ENCODE measurements at places on chromosomes 4 and X.

DNA sequence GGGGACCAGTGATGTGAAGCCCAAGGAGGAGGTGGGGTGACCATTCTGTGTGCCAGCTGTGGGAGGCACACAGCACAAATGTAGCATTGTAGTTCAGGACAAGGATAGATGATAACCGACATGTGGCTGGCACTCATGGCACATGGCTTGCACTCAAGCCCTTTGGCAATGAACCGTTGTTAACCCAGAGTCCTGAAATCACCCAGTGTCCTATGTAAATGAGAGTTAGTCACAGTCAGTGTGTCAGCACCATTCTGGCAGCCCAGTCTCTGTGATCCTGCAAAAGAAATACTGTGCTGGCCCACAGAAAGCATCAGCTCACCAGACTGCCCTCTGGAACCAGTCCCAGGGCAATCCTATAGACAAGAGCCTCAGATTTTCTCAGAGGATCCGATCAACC lies 339.3 kb downstream of the MID1IP1 start:
- no peak for DNase-seq

- no peak for DNase-seq
Measured at GRCh38 chrX:51893931-51894696, 691 bp downstream of the MAGED1 start.

DNA sequence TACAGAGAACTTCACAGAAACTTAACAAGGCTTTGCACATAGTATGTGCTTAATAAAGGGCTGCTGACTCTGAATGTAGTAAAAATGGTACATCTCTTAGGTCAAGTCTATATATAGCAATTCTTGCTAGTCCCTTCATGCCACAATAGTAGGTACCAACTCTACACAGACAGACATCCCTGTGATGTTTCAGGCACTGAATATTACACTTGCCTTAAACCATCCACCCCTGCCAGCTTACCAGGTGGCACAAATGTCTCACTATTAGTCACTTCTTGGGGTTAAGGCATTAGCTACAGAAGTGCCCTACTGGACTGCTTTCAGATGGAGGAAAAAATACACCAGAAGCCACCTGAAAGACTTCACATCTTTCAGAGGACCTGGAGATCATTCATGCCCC lies 86.3 kb upstream of the CITED1 start:
- no peak for DNase-seq

GRCh38 chrX:471281-471680 lies 84.6 kb upstream of the PPP2R3B start:
- no peak for DNase-seq
